Activated gamma-delta T cell (primary cell): ENCODE measurements at places on chromosomes 2 and 18.

GRCh38 chr2:60484133-60484645 is 69.3 kb downstream of the BCL11A start:
- DNase-seq = no peak

- DNase-seq = no peak
These were observed 23.0 kb upstream of the CNNM3 start for GRCh38 chr2:96792772-96793749.

DNA sequence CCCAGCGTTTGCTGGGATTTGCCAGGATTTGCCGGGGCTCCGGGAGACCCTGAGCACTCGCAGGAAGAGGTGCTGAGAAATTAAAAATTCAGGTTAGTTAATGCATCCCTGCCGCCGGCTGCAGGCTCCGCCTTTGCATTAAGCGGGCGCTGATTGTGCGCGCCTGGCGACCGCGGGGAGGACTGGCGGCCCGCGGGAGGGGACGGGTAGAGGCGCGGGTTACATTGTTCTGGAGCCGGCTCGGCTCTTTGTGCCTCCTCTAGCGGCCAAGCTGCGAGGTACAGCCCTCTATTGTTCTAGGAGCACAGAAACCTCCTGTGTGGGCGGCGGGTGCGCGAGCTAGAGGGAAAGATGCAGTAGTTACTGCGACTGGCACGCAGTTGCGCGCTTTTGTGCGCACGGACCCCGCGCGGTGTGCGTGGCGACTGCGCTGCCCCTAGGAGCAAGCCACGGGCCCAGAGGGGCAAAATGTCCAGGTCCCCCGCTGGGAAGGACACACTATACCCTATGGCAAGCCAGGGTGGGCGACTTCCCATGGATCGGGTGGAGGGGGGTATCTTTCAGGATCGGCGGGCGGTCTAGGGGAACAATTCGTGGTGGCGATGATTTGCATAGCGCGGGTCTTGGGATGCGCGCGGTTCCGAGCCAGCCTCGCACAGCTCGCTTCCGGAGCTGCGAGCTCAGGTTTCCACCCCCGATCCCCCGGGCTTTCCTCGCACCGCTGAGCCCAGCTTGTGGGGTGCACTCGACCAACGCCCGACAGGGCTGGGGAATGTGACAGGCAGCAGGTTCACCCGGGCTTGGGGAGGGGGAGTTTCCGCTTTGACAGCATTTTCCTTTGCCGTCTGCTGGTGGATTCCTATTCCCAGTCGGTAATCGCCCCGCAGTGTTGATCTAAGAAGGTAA is 2.8 kb downstream of the ONECUT2 start:
- DNase-seq = no peak

GRCh38 chr2:239321596-239322415 is 79.0 kb downstream of the HDAC4 start:
- DNase-seq = no peak

DNA sequence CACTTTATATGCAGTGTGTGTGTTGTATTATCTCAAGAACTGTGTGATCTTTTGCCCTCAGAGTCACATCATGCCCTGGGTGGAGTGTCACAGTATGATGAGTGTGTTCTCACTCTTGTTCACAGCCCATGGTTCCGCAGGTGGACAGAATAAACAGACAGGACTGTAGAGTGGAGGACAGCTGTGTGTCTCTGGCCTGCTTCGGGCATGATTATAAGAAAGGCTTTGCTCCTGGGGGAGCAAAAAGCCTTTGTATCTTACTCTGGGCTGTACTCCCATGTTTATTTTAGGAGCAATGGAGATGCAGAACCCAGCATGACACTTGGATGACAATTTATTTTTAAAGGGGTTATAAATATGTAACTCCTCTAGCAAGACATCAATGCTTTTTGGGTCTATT is 371.7 kb upstream of the MEX3C start:
- no peak for DNase-seq

DNA sequence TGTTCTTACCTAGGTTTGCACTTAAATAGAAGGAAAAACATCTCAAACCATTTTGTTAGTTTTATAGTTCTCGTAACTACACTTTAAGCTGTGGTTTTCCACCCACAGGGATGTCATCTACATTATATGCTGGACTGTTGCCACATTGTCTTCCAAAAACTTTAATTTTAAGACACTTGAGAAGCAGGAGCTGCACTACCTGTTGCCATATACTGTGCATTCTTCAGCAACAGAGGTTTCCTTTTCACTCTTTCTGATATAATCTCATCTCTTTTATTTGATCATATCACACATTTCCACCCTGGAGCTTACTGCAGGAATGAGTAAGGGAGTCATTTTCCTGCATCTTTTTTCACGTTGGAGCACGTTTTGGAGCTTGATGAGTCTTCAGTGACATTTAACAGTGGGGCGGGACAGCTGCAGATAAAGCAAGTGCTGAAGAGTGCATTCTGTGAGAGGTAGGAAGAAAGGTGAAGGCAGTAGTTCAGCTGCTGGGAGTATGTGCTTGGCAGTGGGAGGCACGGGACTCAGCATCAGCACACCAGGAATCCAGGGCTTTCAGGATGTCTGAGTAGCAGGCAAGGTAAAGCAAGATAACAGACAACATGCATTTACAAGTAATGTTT is 3.8 kb downstream of the LIMS1 start:
- no peak for DNase-seq

- DNase-seq = no peak
These were observed 178.8 kb upstream of the HS6ST1 start for GRCh38 chr2:128497461-128497860.

DNA sequence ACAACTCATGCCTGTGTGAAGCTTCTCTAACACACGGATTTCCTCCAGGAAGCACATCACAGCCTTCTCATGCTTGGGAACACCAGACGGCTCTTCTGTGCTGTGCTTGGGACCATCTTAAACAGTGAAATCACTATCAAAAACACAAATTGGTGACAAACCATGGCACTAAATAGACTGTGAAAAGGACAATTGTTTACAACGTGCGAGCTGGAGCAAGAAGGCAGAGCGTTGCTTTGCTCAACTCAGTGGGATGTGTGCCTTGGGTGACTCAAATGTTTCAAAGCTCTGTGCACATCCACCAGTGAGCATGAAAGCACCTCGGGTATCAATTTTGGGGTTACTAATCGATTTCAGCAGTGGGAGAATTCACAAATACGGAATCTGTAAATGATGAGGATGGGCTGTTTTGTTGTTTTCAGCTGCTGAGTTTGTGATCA is 182.4 kb upstream of the ARL4C start:
- no peak for DNase-seq
